Natural killer cell (primary cell): ENCODE measurements at places on chromosomes 7 and 10. TPM values are rescaled to one million over a fixed set of nuclear protein-coding genes. Genes with fewer than 3 reads are reported as not detected.

DNA sequence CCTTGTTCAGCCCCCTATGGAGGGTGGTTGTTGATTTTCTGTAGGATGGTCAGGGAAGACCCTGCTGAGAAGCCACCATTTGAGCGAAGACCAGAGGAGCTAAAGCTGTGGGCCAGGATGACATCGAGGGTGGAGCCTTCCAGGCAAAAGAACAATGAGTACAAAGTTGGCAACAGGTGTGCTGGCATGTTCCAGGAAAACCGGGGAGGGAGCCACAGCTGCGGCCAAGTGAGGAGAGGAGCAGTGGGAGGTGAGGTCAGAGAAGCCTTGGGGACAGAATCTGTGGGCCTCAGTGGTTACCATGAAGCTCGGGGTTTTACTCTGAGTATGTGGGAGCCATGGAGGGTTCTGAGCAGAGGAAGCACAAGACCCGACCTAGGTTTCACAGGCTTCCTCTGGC is 75.6 kb upstream of the ZNF479 start:
- H3K27ac ChIP-seq, result no peak overlapping the region
- no peaks in the 10 kb centered on the region for H3K36me3 ChIP-seq
- DNase-seq, result no peak
- H3K4me3 ChIP-seq, result no peak overlapping the region

DNA sequence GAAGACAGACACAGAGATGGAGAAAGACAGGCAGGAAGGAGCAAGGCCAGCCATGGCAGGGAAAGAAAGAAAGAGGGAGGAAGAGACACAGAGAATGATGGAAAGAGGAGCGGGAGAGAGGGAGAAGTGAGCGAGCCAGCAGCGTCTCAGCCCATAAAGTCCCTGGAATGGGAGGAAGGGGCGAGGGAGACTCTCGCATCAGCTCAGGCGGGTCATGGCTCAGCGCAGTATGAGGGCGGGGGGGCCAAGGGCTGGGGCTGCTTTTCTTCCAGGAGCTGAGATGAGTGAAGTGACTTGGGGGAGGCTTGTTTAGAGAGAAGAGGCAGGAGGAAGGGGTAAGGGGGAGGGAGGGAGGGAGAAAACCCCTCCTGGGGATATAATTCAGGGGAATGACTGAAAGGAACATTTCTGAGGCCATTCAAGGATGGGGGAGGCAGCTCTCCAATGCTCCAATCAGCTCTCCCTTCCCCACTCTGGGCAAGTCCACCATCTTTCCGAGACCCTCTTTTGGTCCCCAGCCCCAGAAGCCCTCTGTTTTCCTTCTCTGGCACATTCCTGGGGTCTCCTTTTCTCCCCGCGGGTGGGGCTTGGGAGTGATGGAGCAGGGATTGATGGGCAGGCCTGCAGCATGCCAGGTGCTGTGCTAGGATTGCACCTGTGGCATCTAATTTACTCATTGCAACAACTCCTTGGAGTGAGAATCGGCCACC is 87.9 kb downstream of the HIF1AN start:
- peaks cover 7% of the 10 kb centered on the region for H3K27me3 ChIP-seq
- H3K36me3 ChIP-seq, result no peaks in the 10 kb centered on the region
- no peaks in the 10 kb centered on the region for H3K4me1 ChIP-seq

- H3K36me3 ChIP-seq, result no peaks in the 10 kb centered on the region
- no peaks in the 10 kb centered on the region for H3K4me1 ChIP-seq
- DNase-seq, result no peak
- H3K27me3 ChIP-seq, result no peaks in the 10 kb centered on the region
These were observed 577.5 kb upstream of the SORCS1 start for GRCh38 chr10:107741971-107742370.

DNA sequence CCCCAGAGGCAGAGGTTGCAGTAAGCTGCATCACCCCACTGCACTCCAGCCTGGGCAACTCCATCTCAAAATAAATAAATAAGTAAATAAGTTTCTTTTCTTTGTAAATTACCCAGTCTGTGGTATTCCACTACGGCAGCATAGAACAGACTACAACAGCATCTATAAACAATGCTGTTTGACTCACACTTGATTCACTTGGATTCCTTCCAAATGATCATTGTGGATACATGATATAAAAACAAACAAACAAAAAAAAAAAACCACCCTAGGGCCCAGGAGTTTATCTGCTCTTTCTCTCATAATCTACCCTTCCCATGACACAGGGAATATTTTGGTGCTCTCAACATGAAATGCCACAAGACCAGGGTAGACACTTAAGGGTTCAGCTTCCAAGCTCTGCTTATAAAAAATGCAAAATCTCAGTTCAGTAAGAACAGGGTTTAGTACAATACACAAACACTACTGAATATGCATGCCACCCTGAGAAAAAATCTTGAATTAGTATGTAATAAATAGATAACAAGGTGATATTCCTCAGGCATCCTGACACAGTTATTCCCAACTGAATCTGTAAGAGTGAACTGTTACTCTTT is 200.9 kb downstream of the FAM107B start:
- no peaks in the 10 kb centered on the region for H3K27me3 ChIP-seq
- H3K27ac ChIP-seq, result no peak overlapping the region
- no peak overlapping the region for H3K4me3 ChIP-seq
- no peak for DNase-seq
- H3K4me1 ChIP-seq, result peaks cover 40% of the 10 kb centered on the region

GRCh38 chr7:84533182-84533581 is 338.6 kb upstream of the SEMA3A start:
- no peaks in the 10 kb centered on the region for H3K27me3 ChIP-seq
- no peaks in the 10 kb centered on the region for H3K36me3 ChIP-seq
- H3K4me3 ChIP-seq, result no peak overlapping the region
- DNase-seq, result no peak

GRCh38 chr7:71239586-71240268 is 107.8 kb downstream of the GALNT17 start:
- no peak for DNase-seq
- no peak overlapping the region for H3K27ac ChIP-seq
- H3K4me3 ChIP-seq, result no peak overlapping the region
- no peaks in the 10 kb centered on the region for H3K36me3 ChIP-seq

DNA sequence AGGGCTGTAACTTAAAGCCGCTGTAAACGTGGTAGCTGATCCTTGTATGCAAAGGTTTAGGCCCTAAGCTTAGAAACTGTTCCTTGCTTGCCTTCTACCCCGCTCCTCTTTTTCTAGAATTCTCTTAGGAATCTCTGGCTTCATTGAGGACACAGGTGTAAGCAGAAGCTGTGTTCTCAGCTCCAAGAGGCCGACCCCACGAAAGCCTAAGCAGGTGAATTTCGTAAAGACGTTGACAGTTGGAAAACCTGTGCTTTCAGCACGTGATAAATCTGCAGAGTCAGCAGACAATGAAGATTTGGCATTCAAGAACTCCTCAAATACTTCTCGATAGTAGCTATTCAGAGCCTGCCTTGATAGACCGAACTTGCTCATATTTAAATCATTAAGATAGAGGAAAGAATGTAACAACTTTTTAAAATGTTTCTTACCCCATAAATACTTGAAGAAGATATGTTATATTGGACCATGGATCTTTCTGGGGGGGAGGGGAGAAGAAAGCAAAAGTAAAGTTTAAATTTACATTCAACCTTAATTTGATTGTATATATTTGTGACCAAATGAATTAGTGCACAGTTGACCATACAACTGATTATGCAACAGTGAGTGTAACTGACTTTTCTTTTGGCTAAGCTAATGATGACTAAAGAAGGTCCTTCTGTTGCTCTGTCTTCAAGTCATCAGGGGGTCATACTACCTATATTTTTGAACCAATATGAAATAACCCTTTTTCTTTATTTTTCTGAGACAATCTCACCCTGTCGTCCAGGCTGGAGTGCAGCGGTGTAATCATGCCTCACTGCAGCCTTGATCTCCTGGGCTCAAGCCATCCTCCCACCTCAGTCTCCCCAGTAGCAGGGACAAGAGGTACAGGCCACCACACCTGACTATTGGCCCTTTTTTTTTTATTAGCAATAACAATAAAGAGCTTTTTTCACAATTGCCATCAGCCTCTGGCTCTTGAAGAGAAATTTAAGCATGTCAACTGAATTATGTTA is 1.2 kb upstream of the GDI2 start:
- no peaks in the 10 kb centered on the region for H3K27me3 ChIP-seq
- peaks cover 37% of the 10 kb centered on the region for H3K4me1 ChIP-seq

- peak overlapping the region; percentile 47 for H3K27ac ChIP-seq
- no peak overlapping the region for H3K4me3 ChIP-seq
- H3K27me3 ChIP-seq, result no peaks in the 10 kb centered on the region
- H3K36me3 ChIP-seq, result no peaks in the 10 kb centered on the region
These were observed 189.3 kb upstream of the LYZL2 start for GRCh38 chr10:30818854-30819253.

Gene LLCFC1
- not detected for total RNA-seq

Gene SFTPA2
- total RNA-seq, result not detected

Gene SLF2
- 30.9 TPM for total RNA-seq
